Psoas muscle (tissue), 8 donors: ENCODE measurements at places on chromosomes 7 and 10. TPM values are rescaled to one million over a fixed set of nuclear protein-coding genes. Genes with fewer than 3 reads are reported as not detected.

- no peak for DNase-seq
These were observed 203.5 kb downstream of the CTNNA3 start for GRCh38 chr10:67492317-67493019.

- no peak for DNase-seq
These were observed 108.7 kb upstream of the ITGB1 start for GRCh38 chr10:33066558-33067236.

- no peak for DNase-seq
These were observed 173.7 kb downstream of the LRMDA start for GRCh38 chr10:75605096-75605495.

- DNase-seq: no peak
These were observed 443.7 kb upstream of the LRRN3 start for GRCh38 chr7:110647266-110647665.

DNA sequence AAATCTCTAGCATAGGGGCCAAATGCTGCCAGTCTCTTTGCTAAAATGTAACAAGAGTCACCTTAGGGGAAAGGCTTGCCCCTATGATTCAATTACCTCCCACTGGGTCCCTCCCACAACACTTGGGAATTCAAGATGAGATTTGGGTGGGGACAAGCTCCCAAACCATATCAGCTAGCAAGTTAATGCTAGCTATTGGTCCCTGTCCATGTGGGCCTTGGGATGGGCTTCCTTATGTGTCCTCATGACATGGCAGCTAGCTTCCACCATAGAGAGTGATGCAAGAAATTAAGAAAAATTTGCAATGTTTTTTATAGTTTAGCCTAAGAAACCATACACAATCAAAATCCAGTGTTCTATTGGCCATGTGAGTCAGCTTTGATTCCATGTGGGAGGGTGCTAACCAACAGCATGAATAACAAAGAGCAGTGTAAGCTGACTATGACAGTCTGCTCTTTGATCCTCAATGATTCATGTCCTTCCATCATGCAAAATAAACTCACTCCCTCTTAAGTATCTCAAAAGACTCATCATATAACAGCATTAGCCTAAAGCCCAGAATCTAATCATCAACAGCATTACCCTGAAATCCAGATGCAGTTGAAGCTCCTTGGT lies 21.7 kb upstream of the ZNF365 start:
- DNase-seq: no peak

DNA sequence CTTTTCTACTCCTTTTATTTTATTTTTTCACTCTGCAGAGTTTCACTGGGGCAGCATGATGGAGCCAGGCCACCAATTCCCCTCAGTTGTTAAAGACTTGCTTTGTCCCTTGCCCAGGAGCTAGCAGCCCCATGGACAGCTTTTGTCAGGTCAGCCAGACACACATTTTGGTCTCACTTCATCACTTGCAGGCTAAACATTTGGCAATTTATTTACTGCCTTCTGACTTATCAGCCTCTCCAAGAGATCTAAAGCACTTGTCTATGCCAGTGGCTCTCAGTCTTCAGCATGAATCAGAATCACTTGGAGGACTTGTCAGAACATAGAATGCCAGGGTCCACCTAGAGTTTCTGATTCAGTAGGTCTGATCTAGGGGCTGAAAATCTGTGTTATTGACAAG lies 66.4 kb upstream of the GDF10 start:
- DNase-seq: no peak

DNA sequence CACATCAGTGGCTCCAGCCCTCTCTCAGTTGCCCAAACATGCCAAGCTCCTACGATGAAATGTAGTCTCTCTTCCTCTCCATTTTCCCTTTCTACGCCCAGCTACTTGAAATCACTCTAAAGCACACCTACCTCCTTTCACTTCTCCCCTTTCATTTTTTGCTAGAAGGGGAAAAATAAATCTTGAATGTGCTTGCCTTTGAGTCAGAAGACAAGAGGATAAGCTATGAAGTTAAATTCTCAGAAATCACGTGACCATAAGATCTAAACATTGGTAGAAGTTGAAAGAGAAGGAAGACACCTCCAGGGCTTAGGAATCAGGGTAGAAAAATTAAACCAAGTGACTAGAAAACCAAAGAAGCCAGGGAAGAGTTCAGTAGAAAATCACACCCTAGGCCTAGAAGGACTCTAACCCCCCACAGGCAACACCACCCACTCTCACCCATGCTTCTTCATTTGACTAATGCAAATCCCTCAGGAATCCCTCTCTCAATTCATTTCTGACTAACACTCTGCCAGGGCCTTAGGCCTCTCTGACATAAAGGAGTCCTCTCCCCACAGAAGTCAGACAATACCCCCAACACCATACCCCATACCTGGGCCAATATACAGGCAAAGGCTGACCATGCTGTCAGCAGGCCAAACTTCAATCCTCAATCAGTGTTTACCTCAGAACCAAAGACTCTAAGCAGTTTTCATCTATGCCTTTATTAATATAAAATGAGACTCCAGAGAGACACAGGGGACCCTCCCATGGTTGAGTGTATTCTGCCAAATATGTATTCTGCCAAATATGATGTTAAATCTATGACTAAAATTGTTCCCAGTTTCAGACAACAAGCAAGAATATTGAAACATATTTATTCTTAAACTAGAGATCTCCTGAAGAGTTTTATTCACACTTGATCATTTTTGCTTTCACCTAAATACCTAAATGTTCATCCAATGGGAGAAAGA lies 84.8 kb downstream of the ELMO1 start:
- DNase-seq: no peak

GRCh38 chr10:113068178-113068890 lies 118.3 kb downstream of the TCF7L2 start:
- DNase-seq: no peak

The PROSER2 gene
- polyA plus RNA-seq: 1.6 TPM

The SPDYE2B gene
- polyA plus RNA-seq: not detected

The ACTL6B gene
- not detected for polyA plus RNA-seq
